Neural crest cell (in vitro differentiated cells): ENCODE measurements at places on chromosomes 3 and 15. TPM values are rescaled to one million over a fixed set of nuclear protein-coding genes. Genes with fewer than 3 reads are reported as not detected.

GRCh38 chr3:126113733-126114442, 30.0 kb upstream of the SLC41A3 start:
- H3K27me3 ChIP-seq: no peaks in the 10 kb centered on the region
- H3K4me3 ChIP-seq: no peak overlapping the region
- peaks cover 11% of the 10 kb centered on the region for H3K4me1 ChIP-seq
- no peaks in the 10 kb centered on the region for H3K36me3 ChIP-seq
- H3K27ac ChIP-seq: no peak overlapping the region
- DNase-seq: no peak

- no peak overlapping the region for H3K27ac ChIP-seq
- DNase-seq: no peak
- H3K36me3 ChIP-seq: no peaks in the 10 kb centered on the region
- no peaks in the 10 kb centered on the region for H3K27me3 ChIP-seq
Observed at GRCh38 chr3:117443014-117443413, 733.4 kb downstream of the TUSC7 start.

Gene FSIP1
- 6.8 and 8.1 TPM in 2 replicates for total RNA-seq

DNA sequence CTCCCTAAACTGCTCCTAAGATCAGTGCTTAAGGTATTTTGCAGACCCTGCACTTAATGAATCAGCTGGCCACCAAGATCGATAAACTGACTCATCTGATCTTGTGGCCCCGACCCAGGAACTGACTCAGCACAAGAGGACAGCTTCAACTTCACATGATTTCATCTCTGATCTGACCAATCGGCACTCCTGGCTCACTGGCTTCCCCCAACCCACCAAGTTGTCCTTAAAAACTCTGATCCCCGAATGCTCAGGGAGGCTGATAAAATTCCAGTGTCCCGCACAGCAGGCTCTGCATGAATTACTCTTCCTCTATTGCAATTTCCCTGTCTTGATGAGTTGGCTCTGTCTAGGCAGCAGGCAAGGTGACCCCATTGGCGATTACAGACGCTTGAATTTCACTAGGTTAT, 13.5 kb downstream of the HTR3E start:
- no peaks in the 10 kb centered on the region for H3K36me3 ChIP-seq
- H3K4me1 ChIP-seq: no peaks in the 10 kb centered on the region
- no peak overlapping the region for H3K4me3 ChIP-seq

Gene GRM2
- total RNA-seq: 6.6 and 8.3 TPM in 2 replicates

Gene WDR82
- total RNA-seq: 114 and 119 TPM in 2 replicates

- DNase-seq: no peak
- peaks cover 5% of the 10 kb centered on the region for H3K36me3 ChIP-seq
- no peaks in the 10 kb centered on the region for H3K4me1 ChIP-seq
- peaks cover 27% of the 10 kb centered on the region for H3K27me3 ChIP-seq
- H3K4me3 ChIP-seq: no peak overlapping the region
- no peak overlapping the region for H3K27ac ChIP-seq
Observed at GRCh38 chr3:53921296-53921695, 29.6 kb upstream of the SELENOK start.

Gene GCNT3
- total RNA-seq: not detected in 2 replicates
